Lung microvascular endothelial cell (primary cell): ENCODE measurements at places on chromosomes 2 and 18. TPM values are rescaled to one million over a fixed set of nuclear protein-coding genes. Genes with fewer than 3 reads are reported as not detected.

GRCh38 chr18:36440614-36441013 is 143.1 kb downstream of the FHOD3 start:
- DNase-seq, result no peak

- DNase-seq, result peak; percentile 17
Observed at GRCh38 chr2:224690868-224691267, 25.3 kb downstream of the CCDC195 start.

SFXN5 gene
- total RNA-seq, result 8.1 and 8.9 TPM in 2 replicates

DNA sequence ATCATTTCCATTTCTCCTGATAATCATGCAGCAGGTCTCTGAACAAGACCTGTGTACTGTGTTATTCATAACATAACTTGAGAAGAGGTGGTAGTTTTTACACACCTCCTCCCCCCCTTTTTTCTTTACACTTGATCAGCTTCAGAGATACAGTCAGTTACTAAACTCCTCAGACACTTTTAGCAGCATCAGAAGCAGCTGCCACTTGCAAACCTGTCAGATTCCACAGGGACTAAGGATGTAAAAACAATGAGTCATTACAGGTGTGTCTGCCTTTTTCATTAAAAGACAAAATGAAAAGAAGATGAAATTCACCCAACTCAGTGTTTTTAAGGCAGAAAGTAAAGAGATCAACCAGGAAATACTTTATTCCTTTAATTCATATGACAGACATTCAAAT is 254.0 kb downstream of the NRXN1 start:
- no peak for DNase-seq

SGPP2 gene
- not detected in 2 replicates for total RNA-seq

DNA sequence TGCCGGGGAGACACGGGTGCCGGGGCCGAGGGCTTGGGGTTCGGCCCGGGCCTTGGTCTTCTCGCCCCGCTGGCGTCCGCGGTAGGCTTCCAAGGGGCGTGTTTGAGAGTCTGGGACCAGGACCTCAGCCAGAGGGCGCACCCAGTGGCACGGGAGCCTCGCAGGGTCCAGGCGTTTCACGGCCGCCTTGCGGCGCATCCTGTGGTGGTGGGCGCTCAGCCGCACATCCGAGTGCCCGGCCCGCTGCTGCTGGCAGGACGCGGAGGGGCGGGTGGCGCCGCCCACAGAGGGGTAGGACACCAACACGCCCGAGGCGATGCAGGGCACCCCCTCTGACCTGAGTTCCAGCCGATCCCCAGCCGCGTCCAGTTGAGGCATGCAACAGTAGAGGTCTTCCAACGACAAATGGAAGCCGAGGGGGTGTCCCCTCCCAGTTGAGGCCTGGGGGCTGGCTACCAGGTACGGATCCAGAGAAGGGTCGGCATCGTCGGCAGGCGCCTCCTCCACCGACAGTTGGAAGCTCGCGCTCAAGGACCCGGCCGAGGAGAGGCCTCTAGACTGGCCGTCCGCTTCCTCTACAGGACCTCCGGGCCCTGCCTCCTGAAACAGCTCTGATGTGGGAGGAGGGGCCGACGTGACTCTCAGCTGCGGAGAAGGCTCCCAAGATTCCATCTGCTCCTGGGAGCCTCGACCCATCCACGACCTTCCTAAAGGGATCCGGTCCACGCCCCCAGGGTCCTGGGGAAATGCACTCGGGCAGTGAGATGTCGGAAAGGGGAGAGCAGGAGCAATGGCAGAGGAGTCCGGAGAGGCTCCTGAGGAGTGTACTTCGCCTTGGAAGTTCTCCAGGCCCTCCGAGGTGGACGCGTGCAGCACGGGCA is 6.3 kb downstream of the C2orf81 start:
- DNase-seq, result peak; percentile 23

VPS4B gene
- total RNA-seq, result 34.9 and 50.0 TPM in 2 replicates

DNA sequence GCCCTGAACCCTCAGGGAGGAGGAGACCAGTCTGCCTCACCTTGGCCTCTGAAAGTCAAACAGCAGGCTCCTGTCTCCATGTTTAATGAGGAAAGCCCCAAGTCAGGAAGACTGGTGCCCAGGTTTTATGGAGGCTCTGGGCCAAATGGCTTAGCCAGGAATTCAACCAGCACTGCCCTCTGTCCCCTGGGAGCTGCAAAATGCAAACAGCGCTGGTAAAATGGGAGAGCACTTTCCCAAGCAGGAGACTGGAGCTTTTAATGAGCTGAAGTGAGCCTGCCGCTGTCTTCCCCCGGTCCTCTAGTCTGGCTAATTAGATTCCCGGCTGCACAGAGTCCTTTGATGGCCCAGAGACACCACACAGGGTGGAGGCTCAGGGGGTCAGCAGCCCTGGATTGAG is 276.0 kb upstream of the TRIB2 start:
- DNase-seq, result no peak

GRCh38 chr18:79643054-79643984 is 36.3 kb upstream of the CTDP1 start:
- DNase-seq, result no peak

ACMSD gene
- not detected in 2 replicates for total RNA-seq

DNA sequence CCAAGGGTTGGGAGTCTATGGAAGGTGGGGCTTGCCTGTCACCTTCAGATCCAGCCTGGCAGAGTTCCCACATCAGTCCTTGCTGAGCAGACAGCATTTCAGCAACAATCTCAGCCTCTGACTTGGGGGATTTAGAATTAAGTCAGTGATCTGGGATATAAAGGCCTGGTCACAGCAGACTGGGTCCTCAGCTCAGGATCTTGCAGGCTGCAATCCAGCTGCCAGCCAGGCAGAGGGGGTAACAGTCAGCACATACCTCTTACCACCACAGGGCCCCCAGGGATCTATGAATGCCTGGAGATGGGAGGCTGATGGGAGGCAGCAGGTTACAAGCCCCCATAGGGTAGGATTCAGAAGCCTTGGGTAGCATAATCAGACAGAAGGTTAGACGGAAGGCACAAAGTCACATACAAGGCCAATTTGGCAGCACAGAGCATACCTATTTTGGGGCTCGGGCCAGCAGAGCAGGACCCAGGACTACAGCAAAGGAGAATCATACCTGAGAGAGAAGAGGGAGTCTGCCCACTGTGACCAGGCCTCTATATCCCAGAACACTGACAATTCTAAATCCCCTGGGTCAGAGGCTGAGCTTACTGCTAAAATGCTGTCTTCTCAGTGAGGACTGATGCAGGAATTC is 163.5 kb downstream of the MTCL1 start:
- no peak for DNase-seq

SLC8A1 gene
- under 0.01 and 0.44 TPM in 2 replicates for total RNA-seq

- no peak for DNase-seq
Observed at GRCh38 chr2:146523196-146523595, 1321.6 kb upstream of the ACVR2A start.

DNA sequence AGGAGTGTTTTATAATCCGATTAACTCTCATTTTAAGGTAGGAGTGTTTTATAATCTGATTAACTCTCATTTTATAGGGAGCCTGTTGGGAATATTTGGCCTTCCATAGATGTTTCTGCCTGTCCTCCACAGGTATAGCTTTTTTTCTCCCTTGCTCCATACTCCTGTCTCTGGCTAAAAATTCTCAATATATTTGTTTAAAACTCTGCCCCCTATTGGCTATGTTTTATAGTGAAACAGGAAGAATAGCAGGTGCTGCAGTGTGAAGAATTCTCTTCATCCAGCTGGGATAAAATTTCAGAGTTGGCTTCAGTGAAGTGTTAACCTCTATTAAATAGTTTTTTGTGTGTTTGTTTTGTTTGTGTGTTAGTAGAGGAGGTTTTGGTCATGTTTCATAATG is 1046.0 kb upstream of the TMEFF2 start:
- no peak for DNase-seq

DNA sequence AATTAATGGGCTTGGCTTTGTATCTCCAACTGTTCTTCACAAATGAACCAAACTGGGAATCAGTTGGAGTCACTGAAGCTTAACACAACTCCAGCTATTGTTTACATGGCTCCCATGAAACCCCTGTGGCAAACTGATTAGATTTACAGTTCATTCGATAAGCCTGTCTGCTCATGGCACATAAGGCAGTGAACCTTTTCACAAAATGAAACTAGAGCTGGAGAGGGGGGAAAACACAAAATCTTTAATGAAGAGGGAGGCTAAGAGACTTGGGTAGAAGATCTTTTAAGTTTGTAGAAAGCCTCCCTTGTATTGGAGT is 11.6 kb upstream of the ITGA6 start:
- DNase-seq, result no peak

ALPG gene
- total RNA-seq, result not detected in 2 replicates

LPIN2 gene
- 18.1 and 34.3 TPM in 2 replicates for total RNA-seq

DNA sequence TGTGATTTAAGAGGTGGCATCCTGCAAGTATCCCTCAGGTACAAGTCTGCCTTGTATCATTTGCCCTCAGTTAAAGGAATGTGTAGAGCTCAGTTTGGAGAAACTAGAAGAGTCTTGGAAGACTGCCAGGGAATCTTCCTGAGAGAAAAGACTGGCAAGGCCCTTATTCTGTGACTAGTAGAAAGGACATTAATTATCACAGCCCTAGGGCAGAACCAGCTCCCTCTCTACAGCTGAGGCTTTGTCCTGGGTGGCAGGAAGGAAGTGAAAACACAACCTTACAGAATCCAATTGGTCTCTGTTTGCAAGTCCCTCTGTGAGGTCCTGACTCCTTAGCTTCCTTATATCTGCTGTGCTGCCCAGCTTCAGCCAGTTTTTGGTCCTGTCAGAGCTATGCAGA is 385.9 kb upstream of the CYRIA start:
- no peak for DNase-seq

DNA sequence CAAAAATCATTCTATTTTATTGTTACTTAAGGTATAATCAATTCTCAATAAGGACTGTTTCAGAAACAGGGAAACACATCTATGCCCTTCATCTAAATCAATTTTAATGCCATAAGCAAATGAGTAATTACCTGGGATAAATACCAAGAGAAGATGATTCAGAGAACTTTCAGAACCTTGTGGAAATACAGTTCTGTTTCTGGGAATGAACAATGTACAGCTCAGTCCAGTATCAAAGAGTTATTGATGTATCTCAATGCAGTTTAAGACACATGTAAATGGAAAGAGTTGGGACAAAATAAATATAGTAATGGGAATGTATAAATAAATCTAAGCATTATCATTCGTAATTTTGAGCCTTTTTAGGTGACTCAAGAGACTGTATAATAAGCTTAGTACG is 60.1 kb downstream of the PTPN2 start:
- no peak for DNase-seq

GRCh38 chr18:46750626-46751025 is 6.2 kb downstream of the ST8SIA5 start:
- DNase-seq, result no peak

PID1 gene
- under 0.01 and 0.20 TPM in 2 replicates for total RNA-seq

TFPI gene
- 814 and 1,922 TPM in 2 replicates for total RNA-seq

TANC1 gene
- total RNA-seq, result 46.6 and 64.7 TPM in 2 replicates

DNA sequence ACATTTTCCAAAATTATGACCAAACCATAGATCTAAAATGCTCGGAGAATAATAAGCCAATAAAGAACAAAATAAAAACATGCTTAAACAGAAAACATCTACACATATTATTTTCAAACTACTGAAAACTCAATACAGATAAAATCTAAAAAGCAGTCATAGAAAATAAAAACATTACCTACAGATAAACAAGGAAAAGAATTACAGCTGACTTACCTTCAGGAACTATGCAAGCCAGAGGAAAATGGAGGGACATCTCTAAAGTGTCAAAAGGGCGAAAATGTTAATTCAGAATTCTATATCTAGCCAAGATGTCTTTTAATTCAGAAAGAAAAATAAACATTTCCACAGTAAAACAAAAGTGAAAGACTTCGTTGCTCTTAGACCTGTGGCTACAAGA is 112.9 kb upstream of the GYPC start:
- no peak for DNase-seq

DNA sequence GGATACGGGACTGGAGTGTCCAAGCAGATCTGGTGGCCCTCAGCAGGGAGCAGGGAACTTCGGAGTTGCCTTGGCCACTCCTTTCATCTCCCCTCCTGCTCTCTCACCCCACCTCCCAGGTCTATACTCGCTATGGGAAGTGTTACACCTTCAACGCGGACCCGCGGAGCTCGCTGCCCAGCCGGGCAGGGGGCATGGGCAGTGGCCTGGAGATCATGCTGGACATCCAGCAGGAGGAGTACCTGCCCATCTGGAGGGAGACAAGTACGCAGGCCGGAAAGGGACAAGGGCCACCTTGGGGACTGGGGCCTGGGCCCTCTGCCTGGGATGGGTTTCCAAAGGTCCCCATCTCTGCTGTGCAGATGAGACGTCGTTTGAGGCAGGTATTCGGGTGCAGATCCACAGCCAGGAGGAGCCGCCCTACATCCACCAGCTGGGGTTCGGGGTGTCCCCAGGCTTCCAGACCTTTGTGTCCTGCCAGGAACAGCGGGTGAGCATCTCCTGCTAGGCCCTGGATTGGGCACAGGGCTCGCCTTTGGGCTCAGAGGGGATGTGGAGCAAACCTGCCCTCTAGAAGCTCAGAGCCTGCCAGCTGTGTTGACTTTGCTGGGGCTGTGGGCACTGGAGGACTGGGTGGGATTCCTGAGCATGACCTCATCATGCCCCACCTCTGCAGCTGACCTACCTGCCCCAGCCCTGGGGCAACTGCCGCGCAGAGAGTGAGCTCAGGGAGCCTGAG is 11.8 kb downstream of the CHPF start:
- no peak for DNase-seq

OR6B2 gene
- not detected in 2 replicates for total RNA-seq

DNA sequence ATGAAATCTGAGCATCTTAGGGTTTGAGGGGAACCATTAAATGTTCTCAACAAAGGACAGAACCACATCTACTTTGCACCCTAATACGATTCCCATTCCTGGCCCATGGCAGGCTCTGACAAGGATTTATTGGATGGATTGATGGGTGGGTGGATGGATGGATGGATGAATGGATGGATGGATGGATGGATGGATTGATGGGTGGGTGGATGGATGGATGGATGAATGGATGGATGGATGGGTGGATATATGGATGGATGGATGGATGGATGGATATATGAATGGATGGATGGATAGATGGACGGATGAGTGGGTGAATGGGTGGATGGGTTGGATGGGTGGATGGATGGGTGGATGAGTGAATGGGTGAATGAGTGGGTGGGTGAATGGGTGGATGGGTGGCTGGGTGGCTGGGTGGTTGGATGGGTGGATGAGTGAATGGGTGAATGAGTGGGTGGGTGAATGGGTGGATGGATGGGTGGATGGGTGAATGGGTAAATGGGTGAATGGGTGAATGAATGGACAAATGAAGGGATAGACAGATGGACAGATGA is 29.6 kb upstream of the MLPH start:
- no peak for DNase-seq

NOL4 gene
- not detected in 2 replicates for total RNA-seq

PCBP1 gene
- total RNA-seq, result 34.9 and 40.3 TPM in 2 replicates

GRCh38 chr18:80252136-80252535 is 4.8 kb upstream of the PARD6G start:
- no peak for DNase-seq

GRCh38 chr2:65300761-65301711 is 73.4 kb downstream of the ACTR2 start:
- DNase-seq, result no peak

DNA sequence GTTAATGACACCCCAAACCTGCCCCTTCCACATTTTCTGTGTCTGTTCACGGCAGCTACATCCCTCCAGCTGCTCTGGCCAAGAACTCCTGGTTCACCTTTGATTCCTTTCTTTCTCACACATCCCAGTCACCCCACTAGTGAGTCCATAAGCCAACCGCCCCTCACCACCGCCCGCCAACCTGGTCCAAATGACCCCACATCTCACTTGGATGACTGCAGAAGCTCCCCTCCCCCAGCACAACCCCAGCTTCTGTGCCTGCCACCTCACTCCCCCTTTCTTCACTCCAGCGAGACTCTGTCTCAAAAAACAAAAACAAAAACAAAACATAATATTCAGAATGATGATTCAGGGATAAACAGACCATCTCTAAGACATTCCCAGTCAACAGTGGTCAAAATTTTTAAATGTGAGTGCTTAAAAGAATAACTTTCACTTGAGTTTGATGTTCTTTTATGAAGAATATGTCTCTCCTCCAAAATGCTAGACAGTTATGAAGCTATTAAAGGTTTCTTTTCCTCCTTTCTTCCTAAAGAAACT is 3.2 kb downstream of the CYS1 start:
- DNase-seq, result no peak
